ENCODE measurements at places on chromosomes 4 and X. TPM values are rescaled to one million over a fixed set of nuclear protein-coding genes. Genes with fewer than 3 reads are reported as not detected.
A peak's percentile ranks its signal among the peaks of the same experiment; 100 is the strongest.

GRCh38 chrX:115029869-115030570, 12.6 kb upstream of the IL13RA2 start:
- DNase-seq = no peak

GRCh38 chr4:140662082-140662869, 93.5 kb upstream of the UCP1 start:
- no peak for DNase-seq

DNA sequence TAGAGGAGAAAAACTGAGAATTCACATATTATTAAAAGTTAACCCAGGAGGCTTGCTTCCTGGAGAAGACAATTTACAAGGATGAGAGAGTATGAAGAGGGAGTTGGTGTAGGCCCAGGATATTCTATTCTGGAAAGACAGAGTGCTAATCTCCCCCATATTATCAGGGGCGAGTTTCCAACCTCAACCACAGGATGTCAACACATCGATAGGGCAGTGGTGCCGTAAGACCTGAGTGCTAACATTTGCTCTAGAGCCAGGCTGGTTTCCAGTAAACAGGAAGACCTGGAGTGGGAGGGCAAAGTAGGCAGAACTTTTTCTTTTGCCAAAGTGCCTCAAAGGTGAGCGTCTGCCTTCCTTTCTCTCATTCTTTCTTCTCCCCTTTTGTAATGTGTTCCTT, 2.8 kb upstream of the AWAT1 start:
- no peak for DNase-seq

DNA sequence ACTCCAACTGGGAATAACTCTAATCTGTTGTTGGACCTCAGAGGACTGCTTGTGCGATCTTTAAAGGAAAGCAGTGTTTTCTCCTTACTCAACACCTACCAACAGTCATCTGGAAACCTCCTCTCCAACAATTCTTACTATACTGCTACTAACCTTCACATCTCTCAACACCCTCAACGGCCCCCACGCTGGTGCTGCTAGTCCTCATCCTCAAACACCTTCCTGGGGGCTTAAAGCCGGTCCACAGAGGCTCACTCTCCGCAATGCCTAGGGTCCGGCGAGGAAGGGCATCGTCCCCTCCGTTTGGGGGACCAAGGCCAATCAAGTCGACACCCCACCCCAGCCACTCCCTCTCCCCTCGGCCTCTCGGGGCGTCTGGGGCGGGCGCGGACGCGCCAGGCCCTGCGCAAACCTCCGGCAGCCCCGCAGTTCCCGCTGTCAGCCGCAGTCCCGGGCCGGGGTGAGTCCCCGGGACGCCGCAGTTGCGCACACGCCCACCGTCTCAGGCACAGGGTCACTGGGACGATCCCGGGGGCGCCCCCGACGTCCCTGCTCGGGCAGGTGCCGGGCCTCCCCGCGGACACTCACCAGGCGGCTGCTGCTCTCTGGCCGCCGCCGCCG, 418 bp downstream of the TAB3 start:
- peak; percentile 12 for DNase-seq

The PPEF2 gene
- not detected for total RNA-seq

The TRO gene
- total RNA-seq = 106 TPM

DNA sequence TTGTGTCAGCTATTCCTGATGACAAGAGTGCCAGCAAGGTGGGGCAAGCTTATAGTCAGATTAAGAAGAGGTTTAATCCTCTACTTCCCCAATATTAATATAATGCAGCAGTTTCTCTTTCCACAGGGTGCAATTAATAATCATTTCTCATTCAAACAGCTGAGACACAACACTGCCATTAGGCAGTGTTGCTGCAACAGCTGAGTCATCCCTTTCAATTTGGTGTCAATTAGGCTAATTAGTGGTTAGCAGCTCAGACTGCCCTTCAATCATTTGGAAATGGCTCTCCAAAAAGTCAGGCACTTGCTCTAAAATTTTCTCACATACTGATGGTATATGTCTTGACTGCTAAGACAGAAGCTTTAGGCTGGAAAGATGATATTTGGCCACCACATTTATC, 265.7 kb upstream of the FAM241A start:
- no peak for DNase-seq

- DNase-seq = no peak
Observed at GRCh38 chr4:23373261-23373660, 516.6 kb downstream of the PPARGC1A start.

DNA sequence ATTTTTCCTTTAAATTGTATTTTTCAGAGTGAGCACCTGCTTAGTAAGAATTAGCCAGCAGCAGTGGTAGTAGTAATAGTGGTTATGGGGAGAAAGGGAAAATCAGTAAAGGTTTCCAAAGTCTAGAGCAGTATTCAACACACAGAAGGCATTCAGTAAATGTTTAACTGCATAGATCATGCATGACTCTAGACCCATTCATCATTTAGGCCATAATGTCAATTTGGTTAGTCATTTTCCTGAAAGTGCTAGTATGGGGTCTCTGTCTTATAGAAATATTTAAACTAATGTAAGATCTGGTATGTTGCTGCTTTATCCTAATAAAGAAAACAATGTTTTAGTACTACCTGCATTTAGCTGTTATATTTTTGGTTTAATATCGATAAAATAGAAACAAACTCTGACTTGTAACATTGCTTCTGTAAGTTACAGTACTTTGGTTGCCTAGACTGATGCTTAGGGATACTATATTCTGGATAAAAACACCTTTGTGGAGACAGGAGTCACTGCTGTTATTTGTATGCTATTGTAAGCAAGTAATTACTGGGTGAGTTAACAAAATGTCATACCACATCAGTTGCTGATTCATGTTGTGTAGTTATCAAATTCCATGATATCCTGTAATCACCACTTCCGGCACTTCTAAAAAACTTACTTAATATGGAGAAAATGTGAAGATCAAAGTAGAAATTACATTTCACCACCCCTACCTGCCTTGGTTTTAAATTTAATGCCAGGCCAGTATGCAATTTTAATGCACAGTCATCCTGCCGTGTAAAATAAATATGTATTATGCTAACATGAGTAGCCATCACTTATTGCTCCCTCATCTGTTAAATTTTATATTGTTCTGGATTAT, 115.8 kb upstream of the BMPR1B start:
- no peak for DNase-seq

- no peak for DNase-seq
Observed at GRCh38 chr4:36206012-36206411, 38.3 kb downstream of the ARAP2 start.
